Stimulated activated CD8-positive, alpha-beta memory T cell treated with anti-CD3 and anti-CD28 coated beads, Interleukin-15, amount 100 ng/mL, for 48 hours (primary cell): ENCODE measurements at places on chromosomes 12 and 14.

DNA sequence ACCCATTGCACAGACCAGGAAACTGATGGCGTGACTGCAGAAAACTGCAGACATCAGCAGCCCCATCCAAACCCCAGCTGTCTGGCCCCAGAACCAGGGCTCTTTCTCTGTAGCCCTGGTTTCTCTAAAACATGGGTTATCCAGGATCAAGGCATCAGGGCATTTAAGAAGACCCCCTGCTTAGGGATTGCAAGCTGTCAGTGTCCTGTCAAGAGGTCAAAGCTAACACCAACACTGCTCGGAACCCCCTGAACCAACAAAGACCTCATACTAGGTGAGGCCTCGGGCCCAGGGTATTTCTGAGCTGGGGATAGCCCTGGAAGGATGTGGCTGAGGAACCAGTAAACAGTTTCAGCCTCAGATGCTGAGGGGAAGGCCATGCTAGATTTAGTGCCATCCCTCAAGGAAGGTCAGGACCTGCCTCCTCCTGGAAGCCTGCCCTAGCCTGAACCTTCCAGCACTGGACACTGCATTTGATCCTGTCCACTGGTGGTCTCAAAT lies 39.2 kb downstream of the BCL11B start:
- DNase-seq, result no peak

- no peak for DNase-seq
Observed at GRCh38 chr12:47141459-47141858, 61.7 kb upstream of the AMIGO2 start.

GRCh38 chr14:29743531-29743930 lies 184.1 kb downstream of the PRKD1 start:
- no peak for DNase-seq

- no peak for DNase-seq
Observed at GRCh38 chr12:109232731-109233130, 76.4 kb downstream of the FOXN4 start.

DNA sequence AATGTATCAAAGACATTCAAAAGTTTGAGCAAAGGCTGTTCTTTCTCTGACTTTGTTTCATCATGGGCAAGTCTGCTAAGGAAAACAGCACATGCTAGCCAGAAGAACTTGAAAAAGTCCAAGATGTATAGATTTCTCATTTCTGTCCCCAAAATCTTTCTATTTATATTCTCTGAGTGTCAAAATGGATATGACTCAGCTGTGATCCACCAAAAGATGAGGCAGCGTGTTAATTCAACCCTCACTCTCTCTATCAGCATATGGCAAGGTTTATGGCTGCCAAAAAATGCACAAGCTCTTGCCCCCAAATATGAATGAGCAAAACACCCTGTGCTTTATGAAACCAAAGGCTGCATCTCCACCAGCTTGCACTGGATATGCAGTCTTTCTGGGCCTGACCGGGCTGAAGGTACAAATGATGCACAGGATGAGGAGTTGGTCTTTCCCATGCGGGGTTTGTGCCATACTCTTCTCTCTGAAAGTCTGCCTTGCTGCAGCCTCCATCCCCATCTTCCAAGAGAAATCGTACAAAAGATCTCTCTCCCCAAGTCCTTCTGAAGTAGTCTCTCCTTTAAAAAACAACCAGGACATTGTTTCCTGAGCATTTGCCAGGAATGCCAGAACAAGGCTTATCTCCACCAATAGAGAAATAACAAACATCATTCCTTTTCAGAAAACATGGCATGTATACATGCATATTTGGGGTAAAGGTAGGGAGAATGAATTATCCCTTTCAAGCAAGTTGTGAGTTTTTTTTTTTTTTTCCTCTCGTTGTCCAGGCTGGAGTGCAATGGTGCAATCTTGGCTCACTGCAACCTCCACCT lies 203.4 kb downstream of the TMX1 start:
- DNase-seq, result no peak

GRCh38 chr12:16955083-16955657 lies 349.2 kb upstream of the LMO3 start:
- DNase-seq, result no peak

- DNase-seq, result no peak
Observed at GRCh38 chr12:18294889-18295288, 33.6 kb downstream of the PIK3C2G start.

- DNase-seq, result no peak
Observed at GRCh38 chr14:34368971-34369647, 92.9 kb downstream of the SPTSSA start.

DNA sequence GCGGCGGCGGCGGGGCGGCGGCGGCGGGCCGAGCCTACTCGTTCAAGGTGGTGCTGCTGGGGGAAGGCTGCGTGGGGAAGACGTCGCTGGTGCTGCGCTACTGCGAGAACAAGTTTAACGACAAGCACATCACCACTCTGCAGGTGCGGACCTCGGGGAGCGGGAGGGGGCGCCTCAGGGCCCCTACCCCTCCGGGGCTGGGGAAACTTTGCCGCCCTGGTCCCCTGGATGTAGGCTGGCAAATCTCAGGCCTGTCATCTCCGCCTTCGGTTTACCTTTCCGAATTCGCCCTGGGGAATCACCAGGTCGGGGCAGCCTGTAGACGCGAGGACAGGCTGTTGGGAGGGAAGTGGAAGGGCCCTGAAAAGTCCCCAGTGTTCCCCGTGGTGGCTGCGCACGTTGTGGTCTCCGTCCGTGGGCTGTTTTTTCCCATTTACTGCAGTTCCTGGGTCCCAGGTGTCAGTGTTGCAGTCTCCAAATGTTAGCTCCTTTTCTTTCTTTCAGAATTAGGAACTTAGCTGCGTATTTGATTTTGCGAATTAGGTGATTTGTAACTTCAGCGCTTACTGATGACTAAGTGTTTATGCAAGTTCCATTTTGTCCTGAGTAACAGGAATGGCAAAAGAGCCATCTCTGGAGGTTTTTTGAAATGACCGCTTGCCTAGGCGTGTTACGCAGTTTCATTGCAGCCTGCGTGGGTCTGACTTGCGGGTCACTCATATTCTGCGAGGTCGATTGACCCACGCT lies 656 bp downstream of the RAB21 start:
- peak; percentile 40 for DNase-seq

DNA sequence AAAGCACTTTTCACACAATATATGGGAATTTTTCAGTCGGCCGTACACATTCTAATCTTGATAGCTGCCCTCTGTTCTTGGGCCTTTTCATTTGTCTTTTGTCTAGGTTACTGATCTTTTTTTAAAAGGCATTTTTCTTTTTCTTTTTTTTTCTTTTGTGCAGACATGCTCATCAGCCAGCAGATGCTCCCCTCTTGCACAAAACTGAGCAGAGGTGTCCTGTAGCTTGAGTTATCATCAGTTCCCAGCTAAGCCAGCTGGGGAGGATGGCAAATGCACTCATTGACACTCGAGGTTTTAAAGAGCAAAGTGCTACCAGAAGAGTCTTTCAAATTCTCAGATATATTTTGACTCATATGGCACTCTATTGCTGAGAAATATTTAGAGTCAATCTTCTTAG lies 913.9 kb upstream of the SEL1L start:
- no peak for DNase-seq

DNA sequence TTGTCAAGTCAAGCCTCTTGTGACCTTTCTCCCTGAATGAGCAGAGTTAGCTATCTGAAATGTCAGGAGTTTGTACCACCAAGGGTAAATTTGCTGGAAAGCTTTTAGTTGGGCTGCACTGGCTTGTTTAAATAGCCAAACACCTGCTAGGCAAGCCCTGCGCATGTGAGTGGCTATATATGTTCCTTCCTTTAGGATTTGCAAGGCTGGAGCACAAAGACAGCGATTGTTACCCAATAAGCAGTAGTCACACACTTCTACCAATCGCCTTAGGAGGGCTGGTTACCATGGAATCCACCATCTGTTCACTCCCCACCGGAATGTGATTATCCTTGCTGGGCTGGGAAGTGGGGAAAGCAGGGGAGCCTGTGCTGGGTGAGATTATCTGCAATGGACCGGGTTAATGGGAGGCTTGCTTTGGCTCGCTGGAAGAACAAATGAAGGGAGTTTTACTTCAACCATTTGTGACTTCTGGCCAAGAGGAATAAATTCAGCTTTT lies 102.5 kb downstream of the FGD4 start:
- DNase-seq, result no peak

DNA sequence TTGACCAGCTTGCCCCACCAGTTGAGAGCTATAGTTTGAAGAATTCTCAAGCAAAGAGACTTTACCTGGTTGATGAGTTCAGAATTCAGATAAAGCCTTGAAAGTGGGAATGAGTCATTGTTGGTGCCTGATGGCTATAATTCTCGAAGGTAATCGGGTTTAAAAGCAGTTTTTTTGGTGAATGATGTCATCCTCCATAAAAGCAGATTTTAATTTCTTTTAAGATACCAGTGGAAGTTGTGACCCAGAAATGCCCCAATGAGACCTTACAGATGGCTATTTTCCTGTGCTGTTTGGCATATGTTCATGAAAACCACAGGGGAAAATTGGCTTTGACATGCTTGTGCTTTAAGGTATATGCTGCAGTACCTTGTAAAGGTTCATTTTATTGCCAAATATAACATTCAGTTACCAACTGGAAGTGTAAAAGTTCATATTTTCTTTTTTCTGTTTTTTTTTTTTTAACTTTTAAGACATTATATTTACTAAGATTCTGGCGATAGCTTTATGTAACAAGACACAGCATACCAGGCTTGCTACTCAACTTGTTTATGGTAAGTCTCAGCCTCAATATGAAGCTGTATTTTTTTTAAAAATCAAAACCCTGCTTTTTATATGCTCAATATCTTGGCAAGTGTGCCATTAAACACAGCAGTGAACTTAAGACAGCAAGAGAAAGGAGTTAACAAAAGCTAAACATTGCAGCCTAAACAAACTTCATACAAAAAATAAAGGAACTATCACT lies 119.3 kb downstream of the LMNTD1 start:
- no peak for DNase-seq

- DNase-seq, result no peak
Observed at GRCh38 chr14:35807131-35807961, 1.7 kb downstream of the RALGAPA1 start.

- peak; percentile 35 for DNase-seq
Observed at GRCh38 chr12:52020539-52021336, 14.0 kb downstream of the TAMALIN start.

DNA sequence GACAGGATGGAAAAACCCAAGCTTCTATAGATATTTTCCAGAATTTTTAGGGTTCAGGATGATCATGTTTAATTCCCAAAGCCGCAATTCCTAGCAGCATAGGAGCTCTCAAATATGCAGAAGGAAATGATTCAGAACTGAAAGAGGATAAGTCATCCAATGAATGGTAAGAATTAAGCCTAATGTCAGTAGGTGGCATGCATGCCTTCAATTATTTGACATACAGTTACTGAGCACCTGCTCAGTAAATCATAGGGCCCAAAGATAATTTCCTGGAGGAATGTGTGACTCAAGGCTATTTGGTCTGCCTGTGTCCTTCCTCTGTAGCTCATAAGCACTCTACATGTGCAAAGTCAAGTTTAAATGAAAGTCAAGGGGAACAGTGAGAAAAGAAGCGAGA lies 116.8 kb upstream of the SLC38A4 start:
- no peak for DNase-seq
